ENCODE measurements at places on chromosomes 5 and 9.

GRCh38 chr5:113371721-113372196, 63.0 kb downstream of the TSSK1B start:
- no peak for DNase-seq

DNA sequence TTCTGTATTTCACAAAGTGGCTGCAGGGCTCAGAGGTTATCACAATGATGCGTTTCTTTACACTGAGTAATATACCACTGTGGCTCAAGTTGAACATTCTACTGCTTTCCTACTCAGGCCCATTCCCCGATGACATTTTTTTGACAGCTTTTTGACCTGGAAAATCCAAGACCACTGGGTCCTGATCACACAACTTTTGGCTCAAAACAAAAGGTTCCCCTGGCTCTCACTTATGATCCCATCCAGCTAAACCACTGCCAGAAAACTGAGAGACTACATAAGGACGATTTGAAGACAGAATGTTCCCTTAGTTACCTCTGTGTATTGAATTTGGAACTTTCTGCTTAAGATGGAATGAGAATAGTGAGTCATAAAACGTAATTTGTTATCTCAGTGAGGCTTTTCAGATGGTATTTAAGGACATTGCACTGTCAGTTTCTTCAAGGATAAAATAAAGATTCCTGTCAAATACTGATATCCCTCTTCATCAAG, 78.0 kb upstream of the FBXL7 start:
- DNase-seq = no peak

- DNase-seq = no peak
Observed at GRCh38 chr9:2655411-2655901, 33.9 kb downstream of the VLDLR start.

DNA sequence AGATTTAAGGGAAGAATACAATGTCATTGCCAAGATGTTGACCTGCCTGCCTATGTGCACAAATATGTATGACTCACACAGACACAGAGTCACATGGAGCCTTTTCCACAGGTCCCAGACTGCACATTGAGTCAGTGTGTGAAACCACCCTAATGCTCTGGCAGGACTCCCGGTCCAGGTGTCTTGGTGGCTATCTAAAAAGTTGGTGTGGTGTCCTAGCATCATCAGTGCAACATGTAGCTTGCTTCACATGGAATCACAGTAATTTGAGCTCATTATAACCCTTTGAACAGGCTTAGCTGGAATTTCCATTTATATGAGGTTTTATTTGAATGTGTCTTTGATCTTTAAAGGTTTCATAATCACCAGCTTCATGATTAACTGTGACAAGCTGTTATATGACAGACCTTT, 10.7 kb downstream of the IFNA5 start:
- no peak for DNase-seq

DNA sequence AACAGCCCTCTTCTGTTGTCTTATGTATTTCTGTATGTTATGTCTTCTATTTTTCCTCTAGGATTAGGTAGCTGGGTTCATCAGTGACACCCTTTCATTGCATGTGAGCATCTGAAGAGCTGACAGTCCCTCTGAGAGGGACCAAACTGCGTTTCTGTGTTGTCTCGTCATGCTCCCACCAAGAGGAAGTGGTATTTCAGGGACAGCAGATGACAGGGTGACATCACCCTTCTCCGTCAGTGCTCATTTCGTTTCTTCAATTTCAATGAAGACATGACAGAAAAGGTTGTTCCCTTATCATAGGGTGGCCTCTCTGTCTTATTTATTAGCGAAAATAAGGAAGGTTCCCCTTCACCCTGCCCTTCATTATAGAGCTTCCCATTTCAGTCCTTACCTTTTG, 225.9 kb upstream of the NR4A3 start:
- no peak for DNase-seq

DNA sequence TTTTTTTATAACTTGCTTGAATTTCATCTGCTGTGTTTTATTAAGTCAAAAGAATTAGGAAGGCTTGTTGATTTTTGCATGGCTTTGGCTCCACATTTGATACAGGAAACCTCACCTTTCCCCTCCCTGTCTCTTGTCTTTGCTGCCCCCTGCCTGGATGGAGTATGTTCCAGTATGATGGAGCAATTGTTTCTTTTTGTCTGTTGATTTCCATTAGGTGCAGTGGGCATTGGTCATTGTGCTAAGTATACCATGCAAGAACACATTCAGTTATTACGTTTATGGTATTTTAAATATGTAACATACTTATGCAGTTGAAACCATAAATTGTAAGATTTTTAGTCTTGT, 19.6 kb downstream of the TJP2 start:
- no peak for DNase-seq

DNA sequence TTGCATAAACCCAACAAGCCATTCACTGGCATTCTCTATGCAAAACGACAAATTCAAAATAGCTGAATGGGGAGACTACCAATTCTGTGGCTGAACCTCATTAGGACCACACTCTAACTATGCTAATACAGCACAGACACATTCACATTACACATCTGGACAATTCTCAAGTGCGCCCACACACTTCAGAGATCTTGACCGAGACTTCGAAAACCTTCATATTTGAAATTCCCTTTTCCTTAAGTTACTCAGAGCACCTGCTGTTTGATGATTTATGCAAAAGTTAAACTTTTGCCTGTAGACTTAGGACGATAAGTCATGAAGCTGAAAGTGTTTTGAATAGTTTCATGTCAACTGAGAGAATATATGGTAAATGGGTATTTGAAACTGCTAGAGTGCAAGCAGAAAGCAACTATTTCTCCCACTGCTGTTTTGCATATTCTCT, 111.9 kb downstream of the FBN2 start:
- no peak for DNase-seq

- DNase-seq = no peak
Observed at GRCh38 chr9:89893886-89894285, 289.1 kb downstream of the GADD45G start.

Measured in sciatic nerve (tissue), 2 donors.